NCI-H748 treated with DMSO at 0.1 percent for 48 hours (cell line): ENCODE measurements at places on chromosomes 6 and 20.

- DNase-seq = no peak
Measured at GRCh38 chr6:56863366-56863765, 91.5 kb upstream of the BEND6 start.

DNA sequence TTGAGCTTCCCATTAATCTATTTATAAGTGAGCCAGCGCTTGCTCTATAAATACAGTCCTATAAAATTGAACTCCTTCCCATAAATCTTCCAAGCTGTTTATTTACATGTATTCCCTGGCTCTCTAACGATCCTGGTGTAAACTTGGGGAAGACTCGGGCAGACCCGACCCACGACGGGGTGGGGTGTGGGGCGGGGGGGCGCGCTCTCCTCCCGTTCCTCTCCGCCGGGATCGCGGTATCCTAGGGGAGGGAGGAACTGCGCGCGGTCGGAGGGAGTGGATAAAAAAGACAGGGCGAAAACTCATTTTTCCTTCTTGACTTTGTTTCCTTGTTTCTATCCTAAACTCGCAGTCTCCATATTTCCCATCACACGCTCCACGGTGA lies 31.1 kb downstream of the TFAP2B start:
- peak; percentile 27 for DNase-seq

DNA sequence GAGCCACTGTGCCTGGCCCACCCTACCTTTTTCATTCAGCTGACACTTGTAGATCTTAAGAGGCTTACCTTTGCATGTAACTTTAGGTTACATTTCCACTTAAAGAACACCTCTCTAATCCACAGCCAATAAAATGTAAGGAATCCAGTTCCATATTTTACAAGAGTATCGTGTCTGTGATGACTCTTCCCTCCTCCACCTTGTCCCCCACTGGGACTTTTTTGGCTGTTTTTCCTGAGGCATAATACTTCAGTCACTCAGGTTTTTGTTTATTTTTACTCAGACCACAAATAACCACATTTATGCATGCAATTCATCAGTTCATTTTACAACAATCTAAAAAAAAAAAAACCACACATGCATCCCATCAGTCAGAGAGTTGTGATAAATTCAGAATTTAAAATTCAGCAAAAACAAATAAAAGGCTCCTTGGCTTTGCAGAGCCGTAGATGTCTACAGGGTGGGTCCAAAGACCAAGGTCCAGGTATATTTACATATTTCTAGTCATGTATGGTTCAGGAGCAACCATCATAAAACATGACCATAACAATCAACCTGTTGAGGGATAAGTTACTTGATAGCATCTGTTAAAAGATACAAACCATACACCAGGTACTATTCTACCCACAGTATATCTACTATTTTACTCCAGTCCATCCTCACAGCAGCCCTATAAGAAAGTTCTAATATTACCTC lies 9.9 kb downstream of the ATXN1 start:
- DNase-seq = no peak

DNA sequence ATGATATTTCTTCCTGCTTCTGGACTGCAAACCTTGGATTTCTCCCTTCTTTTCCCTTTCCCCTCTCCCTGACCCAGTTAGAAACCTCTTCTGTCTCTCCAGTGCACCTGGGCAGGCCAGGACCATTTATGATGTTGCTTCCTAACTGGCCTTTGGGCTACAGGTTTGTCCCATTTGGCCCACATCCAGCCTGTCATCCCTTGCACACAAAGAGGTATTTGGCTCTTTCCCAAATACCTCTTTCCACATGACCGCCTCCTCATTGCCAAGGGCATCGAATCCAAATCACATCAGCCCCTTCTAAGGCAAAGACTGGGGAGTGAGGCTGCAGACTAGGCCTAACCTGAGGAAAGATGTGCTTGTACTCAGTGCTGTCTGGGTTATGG lies 13.6 kb downstream of the FGD2 start:
- peak; percentile 75 for DNase-seq

DNA sequence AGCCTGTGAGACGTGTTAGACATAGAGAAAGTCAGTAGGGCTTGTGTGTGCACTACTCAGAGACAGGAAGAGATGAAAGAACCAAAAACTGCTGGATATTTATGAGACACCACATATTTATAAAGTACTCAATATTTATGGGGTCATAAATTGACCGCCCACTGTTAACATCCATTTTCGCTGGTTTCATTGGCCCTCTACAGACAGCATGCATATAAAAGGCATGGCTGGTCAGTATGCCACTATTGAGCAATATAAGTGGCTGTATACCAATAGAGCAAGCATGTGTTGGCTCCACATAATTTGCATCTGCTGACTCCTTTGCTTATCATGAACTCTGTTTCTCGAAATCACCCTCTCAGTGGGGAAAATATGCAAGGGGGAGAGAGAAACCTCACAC lies 110.3 kb upstream of the BTN3A2 start:
- DNase-seq = no peak

DNA sequence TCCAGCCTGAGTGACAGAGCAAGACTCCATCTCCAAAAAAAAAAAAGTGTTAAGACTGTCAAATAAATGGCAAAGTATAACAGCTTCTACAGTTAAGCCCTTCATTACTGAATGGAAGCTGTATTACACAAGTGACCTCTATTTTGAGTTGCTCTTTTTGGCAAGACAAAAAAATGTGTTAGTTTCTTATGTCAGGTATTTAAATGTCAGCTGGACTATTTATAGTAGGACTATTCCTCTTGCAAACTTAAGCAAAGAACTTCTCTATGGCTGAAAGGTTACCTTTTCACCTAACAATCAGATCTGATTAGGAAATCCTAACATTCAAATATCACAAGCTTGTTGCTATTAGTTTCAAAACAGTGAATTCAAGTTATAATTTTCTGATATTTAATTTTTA lies 12.4 kb downstream of the UBE2V1 start:
- no peak for DNase-seq

GRCh38 chr6:111487661-111488060 lies 4.6 kb upstream of the REV3L start:
- no peak for DNase-seq

DNA sequence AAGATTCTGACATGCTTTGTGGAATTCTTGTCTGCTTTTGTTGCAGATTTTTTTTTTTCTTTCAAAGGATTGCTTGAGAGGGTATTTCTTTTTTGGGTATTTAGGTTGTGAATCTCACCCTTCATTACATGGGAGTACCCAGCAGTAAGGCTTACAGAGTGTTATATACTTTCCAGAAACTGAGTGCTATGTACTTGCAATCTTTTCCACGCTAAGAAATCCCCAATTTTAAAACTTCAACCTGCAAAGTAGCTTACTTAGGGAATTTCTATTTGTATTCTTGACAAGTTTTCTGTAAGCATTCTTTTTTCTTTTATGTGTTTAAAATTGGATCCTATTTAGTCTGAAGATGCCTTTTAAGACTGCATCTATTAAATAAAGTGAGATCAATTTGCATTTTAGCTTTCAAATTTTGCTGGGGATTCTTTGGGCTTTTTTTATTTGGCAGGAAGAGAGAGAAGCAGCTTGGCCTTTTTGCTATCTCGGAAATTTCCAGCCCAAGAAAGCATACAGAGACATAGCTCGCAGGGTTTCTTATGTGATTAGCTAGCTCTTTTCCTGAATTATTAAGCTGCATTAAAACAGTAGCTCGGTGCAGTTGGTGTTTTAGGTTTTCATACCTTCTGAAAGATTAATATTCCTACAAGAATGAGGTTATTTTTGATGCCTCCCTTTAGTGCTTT lies 42.6 kb downstream of the KCNS1 start:
- no peak for DNase-seq

GRCh38 chr20:60206259-60206658 lies 248.0 kb downstream of the CDH26 start:
- no peak for DNase-seq

- DNase-seq = no peak
Measured at GRCh38 chr6:52539607-52540006, 37.3 kb downstream of the TRAM2 start.

GRCh38 chr20:6575912-6576401 lies 191.5 kb upstream of the BMP2 start:
- no peak for DNase-seq

DNA sequence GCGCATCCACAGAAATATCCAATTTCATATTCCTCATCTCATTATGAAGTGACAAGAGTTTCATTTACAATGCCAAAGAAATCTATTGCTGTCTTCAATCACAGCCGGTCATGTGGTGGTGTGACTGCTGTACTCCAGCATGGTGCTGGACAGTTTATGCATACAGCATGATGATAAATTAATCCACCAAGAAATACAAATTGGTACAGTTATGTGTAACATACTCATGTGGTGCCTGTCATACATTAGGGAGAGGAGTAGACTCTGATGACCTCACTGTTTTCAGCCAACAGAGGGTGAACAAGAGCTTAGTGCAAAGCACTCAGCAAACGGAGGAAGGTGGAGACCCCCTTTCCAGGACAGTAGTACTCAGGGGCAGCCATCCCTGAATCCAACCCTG lies 178.4 kb upstream of the SYNDIG1 start:
- no peak for DNase-seq

- DNase-seq = no peak
Measured at GRCh38 chr6:47116606-47117005, 74.5 kb upstream of the ADGRF1 start.

DNA sequence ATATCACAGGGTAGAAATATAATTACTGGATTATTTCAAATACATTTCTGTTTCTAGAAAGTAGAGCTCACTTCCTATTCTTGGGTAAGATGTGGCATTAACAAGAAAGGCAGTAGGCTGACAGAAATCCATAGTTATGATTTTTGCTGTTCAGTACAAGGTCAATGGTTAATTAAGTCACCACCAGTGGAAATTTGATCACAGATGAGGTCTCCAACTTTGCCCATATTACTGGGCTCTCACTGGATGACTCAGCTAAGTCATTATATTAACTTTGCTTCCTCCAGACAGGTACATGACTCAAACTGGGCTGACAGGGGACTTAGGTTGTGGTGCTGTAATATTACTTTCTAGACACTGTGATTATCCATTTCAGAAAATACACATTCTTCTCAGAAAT lies 212.4 kb downstream of the GRIK2 start:
- no peak for DNase-seq

DNA sequence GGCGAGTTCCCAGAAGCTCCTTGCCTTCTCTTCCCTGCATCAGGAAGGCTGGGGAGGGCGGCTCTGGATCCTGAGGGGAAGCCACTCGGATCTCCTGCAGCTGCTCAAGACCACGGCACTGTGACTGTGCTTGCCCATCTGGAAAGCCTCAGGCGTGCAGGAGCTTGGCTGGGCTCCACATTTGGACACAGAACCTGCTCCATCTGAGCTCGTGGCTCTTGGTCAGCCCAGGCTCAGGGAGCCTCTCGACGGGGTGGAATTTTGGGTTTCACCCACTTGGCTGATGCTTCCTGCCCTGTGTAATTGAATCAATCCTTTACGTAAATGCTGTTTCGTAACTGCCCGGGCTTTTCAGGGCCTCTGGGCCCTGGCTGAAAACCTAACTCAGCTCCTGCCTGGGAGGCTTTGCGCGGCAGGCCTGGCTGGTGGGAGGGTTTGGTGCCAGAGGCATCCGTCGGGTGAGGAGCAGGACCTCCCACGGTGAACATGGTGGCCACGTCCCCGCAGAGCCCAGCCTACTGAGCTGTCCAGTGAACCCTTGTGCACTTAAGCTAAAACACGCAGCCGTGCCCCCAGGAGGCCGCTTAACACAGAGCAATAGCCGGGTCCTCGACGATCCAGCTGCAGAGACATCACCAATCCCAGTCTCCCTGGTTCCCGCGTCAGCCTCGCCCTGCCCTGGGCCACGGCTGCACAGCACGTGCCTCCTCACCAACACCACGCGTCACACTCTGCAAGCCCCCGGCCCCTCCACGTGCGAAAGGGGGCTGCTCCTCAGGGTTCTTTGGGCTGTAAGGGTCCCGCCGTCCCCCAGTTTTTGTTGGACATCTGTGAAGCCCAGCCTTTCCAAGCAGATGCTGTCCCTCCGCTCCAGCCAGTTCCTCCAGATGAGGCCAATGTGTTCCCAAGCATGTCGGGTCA lies 241.0 kb downstream of the DLL1 start:
- no peak for DNase-seq

GRCh38 chr6:14149053-14149738 lies 31.6 kb downstream of the CD83 start:
- no peak for DNase-seq

- no peak for DNase-seq
Measured at GRCh38 chr20:50538276-50538675, 28.1 kb downstream of the PTPN1 start.

DNA sequence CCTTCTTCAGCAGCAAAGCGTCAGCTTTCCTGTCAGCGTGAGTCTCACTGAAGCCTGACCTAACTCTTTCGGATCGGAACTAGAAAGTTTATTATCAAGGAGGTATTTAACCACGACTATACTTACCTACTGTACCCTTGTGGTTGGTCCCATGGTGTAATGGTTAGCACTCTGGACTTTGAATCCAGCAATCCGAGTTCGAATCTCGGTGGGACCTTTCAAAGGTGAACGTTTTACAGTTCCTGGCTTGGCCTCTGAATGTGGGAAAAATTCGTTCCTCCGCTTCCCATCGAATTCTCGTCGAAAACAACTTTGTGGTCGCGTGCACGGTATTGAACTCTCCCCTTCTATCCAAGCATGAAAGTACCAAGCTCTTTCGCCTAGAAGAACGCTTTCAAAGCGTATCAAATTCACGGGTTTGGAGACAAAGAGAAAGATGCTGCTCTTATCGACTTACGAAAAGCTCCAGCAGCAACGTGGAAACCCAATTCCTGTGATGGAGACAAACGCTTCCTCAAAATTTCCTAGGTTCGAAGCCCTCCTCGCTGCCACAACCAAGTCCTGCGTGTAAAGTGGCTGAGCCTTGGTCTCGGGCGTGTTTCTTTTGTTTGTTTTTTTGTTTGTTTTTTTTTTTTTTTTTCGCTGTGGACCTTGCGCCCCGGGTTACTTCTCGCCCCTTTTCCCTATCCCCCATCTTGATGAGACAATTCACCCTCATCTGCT lies 63.7 kb downstream of the GPX5 start:
- peak; percentile 87 for DNase-seq

DNA sequence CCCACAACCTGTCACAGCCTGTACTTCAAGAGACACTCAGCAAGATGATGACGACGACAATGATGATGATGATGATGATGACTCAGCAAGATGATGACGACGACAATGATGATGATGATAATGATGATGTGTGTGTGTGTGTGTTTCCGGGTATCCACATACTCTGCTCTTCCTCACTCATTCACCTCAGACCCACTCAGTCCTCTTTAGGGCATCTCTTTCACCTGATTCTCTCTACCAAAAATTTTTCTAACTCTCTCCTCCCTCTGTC lies 1.2 kb upstream of the EIF6 start:
- no peak for DNase-seq

DNA sequence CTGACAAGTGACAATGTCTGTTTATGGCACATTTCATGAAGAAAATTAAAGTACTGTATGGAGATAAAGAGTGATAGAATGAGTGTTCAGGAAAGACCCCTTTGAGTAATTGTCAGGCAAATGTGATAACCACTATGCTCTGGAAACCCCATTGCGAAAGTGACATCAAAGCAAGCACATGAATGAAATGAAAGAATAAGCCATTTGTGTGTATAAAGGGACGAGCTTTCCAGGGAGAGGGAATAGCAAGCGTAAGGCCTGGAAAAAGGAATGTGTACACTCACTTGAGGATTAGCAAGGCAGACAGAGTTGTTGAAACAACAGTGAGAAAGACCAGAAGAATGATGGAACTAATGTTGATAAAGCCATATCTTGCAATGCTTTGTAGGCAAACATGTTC lies 490.0 kb downstream of the GRIK2 start:
- DNase-seq = no peak
